ENCODE measurements at places on chromosomes 11 and 22.

- no peaks in the 10 kb centered on the region for H3K27me3 ChIP-seq
- H3K4me1 ChIP-seq: no peaks in the 10 kb centered on the region
- no peaks in the 10 kb centered on the region for H3K36me3 ChIP-seq
- no peak overlapping the region for H3K27ac ChIP-seq
Measured at GRCh38 chr11:99893811-99894210, 793.3 kb upstream of the ARHGAP42 start.

GRCh38 chr11:47715082-47715669 lies at the start of gene AGBL2:
Gene AGBL2, minus strand, starts transcription at chr11:47715369. Its CDS starts 719 bp downstream, at chr11:47714650.
- H3K36me3 ChIP-seq: peaks cover 6% of the 10 kb centered on the region
- H3K27me3 ChIP-seq: no peaks in the 10 kb centered on the region
- DNase-seq: peak; percentile 79

DNA sequence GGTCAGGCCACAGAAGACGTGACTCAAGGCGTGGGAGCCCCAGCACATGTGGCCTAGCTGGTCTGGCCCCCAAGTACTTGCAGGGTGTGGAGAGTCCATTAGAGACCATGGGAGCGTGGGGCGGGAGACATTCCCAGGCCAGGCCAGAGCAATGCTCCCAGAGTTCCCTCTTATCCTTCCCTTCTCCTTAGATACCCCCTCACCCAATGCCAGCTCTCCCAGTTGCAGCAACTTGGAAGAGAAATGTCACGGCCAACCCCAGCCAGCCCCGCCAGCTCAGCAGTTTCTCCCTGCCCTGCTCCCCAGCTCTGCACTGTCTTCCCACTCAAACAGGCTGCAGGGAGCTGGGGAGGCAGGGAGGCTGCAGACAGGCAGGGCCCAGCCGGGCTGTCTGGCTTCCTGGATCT lies 65.4 kb upstream of the TSPAN18 start:
- H3K27ac ChIP-seq: no peak overlapping the region
- H3K27me3 ChIP-seq: no peaks in the 10 kb centered on the region
- no peak overlapping the region for H3K4me3 ChIP-seq
- H3K36me3 ChIP-seq: no peaks in the 10 kb centered on the region
- H3K4me1 ChIP-seq: no peaks in the 10 kb centered on the region

- peaks cover 1% of the 10 kb centered on the region for H3K36me3 ChIP-seq
- H3K4me3 ChIP-seq: no peak overlapping the region
- H3K27me3 ChIP-seq: no peaks in the 10 kb centered on the region
- no peaks in the 10 kb centered on the region for H3K4me1 ChIP-seq
- H3K27ac ChIP-seq: no peak overlapping the region
Measured at GRCh38 chr22:20580179-20580578, 72.8 kb downstream of the MED15 start.

GRCh38 chr11:111604392-111605009 lies 2.3 kb downstream of the SIK2 start:
- H3K4me3 ChIP-seq: no peak overlapping the region
- peaks cover 3% of the 10 kb centered on the region for H3K27me3 ChIP-seq
- peaks cover 5% of the 10 kb centered on the region for H3K4me1 ChIP-seq
- peak; percentile 67 for DNase-seq

- no peaks in the 10 kb centered on the region for H3K4me1 ChIP-seq
- H3K4me3 ChIP-seq: no peak overlapping the region
- H3K27ac ChIP-seq: no peak overlapping the region
- no peaks in the 10 kb centered on the region for H3K36me3 ChIP-seq
Measured at GRCh38 chr11:134258577-134258976, 5.2 kb downstream of the ACAD8 start.

Measured in mesendoderm (in vitro differentiated cells).